Stimulated activated CD4-positive, alpha-beta T cell treated with anti-CD3 and anti-CD28 coated beads, Interleukin-1b, Interleukin-23, amount 100 ng/mL, for 1 hour (primary cell): ENCODE measurements at places on chromosomes 6 and 20.

DNA sequence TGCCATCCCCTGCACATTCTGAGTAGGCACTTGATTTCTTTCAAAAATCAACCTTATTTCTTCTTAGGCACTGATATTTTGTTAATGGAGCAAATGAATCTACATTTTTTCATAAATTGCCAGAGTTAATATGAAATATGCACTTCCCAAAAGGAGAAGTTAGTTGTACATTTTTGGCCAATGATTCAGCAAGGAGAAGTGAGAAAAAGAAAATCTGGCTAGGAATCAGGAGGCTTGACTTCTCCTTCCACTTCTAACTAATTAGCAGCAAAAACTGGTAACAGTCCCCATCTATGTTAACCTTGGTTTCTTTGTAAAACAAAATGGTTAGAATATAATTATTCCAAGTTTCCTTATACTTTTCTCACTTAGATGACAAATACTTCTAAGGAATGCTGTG, 7.0 kb upstream of the DSE start:
- DNase-seq, result no peak

DNA sequence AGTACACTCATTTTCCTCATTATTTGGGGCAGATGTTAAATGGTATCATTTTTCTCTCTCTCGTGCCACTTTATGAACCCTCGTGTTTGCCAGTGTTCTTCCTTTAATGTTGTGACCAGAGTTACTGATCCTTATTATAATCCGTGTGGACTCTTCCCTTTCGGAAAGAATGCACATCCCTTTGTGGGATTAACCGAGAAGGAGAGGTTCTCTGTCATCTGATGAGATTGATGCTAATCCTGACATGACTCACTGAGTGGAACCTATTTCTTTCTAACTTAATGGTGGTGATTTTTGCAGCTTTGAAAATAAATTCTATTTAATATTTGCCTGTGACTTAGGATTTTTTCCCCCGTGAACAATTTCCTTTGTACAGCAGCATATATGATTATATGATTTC, 300.0 kb upstream of the MAN1A1 start:
- no peak for DNase-seq

GRCh38 chr6:5529733-5530132, 268.4 kb downstream of the FARS2 start:
- no peak for DNase-seq

DNA sequence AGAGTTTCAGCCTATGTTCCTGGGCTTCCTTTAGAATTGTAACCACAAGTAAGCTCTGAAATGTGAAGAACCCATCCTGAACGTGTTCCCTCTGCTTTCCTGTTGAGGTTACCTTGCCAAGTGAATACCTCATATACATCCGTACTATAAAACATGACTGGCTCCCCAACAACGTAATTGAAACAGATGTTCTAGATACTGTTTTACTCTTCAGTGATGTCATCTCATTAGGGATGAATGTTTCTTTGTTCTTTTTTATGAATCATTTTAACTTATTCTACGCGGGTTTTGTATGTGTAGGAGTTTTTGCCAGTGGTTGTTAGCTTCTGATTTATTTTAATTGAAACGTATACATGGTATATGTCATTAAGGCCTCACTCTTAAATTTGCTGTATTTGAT, 166.8 kb downstream of the SAMD5 start:
- DNase-seq, result no peak

GRCh38 chr6:23591761-23592160, 534.3 kb upstream of the NRSN1 start:
- DNase-seq, result no peak

GRCh38 chr6:99185525-99185924, 163.9 kb downstream of the FAXC start:
- DNase-seq, result no peak

DNA sequence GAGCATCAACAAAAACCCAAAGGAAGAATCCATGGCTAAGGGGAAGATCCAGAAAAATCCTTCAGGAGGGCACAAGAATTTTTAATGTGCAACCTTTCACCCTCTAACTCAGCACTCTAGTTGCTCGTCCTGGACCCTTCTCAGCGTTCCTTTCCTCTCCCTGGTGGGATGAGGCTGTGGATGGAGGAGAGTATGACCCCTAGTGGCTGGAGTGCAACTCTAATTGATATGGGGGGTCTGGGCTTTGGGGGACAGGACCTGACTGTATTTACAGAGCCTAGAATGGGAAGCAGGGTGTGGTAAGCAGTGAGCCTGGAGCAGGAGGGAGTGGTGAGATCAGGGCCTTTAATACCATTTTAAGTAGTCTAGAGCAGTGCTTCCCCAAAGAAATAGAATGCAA, 83.9 kb upstream of the CEP85L start:
- DNase-seq, result no peak

DNA sequence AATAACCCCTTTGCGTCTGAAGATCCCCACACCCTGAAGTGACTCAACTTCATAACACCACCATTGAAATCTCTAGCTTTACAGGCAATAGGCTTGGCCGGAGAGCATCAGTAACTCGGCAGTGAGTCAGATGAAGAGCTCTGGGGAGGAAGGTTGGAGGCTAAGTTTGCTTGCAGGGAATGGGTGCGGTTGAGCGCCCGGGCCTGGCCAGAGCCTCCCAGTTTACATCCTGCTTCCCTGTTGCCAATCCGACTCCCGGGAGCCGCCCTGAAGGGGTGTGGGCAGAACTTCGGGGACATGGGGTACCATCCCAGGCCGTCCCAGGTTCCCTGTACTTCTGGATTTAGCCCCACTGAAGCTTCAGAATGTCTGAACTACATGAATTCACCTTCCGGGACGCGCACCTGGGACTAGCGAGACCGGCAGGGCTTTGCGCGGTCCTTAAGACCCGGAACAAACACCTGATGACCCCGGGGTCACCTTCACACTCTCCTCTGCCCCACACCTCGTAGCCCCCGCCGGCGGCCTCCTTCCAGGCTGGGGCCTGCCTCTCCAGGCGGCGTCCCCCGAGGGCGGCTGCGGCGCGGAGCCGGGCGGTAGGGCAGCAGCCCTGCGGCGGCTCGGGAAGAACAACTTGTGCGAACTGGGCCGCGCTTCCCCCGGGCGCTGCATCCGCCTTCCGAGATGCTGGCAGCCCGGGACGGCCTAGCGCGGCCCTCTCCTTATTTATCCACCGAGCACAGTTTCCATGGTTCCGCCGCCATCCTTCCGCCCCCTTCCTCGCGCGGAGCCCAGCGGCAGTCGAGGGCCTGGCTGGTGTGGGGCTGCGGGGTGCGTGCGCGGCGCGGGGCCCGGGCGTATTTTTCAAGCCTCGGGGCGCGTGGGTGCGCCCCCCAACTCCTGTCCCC, 56.6 kb upstream of the RREB1 start:
- DNase-seq, result no peak

DNA sequence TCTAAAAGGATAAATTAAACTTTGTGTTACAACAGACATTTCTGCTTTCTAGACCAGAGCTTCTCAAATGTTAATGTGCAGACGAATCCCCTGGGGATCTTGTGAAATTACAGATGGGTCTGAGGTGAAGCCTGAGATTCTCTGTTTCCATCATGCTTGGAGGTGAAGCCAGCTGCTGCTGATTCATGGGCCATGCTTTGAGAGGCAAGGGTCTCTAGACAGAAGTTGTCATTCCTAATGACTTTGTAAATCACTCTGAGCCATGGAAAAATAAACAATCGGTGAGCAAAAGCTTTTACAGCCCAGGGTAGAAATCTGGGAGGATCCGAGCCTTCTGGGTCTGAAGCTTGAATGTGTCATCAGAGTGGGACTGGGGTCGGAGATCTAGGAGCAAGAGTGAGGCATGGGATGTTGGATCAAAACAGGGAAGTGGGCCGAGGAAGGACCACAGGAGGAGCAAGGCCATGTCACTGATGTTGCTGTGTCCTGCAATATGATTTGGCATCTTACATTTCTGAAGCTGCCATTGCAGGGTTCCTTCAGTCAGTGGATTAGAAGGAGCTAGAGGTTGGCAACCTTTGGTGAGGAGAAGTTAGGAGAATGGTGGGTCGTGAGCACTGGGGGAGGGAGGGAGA, 77.3 kb downstream of the TRMT11 start:
- DNase-seq, result no peak

DNA sequence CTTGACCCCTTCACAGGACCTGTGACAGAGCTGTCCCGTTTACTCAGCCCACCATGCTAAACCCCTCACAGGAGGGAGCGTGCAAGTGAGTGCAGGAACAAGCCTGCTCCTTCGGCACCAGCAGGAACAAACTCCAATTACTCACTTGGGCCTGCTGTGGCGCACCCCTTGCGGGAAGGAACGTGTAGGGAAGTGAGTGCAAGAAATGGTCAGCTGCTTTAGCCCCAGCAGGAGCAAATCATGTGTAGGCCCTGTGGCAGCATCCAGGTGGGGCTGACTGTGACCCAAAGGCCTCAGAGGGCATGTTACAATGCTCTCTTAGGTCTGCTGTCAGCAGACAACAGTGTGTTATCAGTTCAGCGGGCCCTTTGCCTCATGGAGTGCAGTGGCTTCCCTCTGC, 574.4 kb downstream of the PRKN start:
- DNase-seq, result no peak

GRCh38 chr20:760751-761417, 7.4 kb downstream of the SLC52A3 start:
- peak; percentile 10 for DNase-seq

- no peak for DNase-seq
Observed at GRCh38 chr6:148313488-148313887, 29.1 kb upstream of the SASH1 start.

GRCh38 chr6:33279971-33280511, 3.1 kb downstream of the B3GALT4 start:
- DNase-seq, result no peak
